Right ventricle myocardium inferior (tissue), 1 donor: ENCODE measurements at places on chromosomes 4 and X. TPM values are rescaled to one million over a fixed set of nuclear protein-coding genes. Genes with fewer than 3 reads are reported as not detected.

DNA sequence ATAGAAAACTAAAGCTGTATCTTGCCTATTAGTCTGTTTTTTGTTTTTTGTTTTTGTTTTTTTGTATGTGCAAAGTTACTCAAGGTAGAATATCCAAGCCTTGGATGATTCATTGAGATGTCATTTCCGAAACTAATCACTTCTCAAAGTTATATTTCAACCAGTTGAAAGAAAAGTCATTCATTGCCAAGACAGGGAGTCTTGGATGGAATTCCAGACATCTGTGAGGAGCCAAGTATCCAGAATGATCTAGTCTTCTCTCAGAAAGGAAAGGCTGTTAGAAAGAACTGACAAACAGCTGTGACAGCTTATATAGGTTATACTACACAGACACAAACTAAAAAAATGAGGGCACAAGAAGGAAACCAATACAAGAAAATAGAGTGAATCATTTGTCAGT lies 141.1 kb upstream of the NDST3 start:
- no peak for DNase-seq

GRCh38 chr4:104942990-104943743 lies 203.5 kb upstream of the TET2 start:
- no peak for DNase-seq

GRCh38 chr4:186161138-186161537 lies 30.2 kb upstream of the CYP4V2 start:
- no peak for DNase-seq

DNA sequence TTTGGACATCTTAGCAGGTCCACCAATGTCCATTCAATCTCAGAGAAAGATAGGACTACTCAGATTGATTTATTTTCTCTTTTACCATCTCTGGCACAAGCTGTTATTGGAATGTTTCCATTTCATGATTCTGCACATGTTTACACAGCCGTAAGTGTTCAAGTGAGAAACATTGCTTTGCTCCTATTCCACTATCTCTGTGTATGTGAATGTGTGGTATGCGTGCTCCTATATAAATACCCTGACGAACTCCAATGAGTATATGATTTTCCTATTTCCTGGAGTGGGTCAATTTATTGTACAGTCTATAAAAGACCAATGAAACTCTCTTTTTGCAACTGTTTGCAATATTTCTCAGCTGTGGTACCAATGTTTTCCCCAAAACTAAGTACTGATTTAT lies 221.0 kb upstream of the GALNT7 start:
- no peak for DNase-seq

DNA sequence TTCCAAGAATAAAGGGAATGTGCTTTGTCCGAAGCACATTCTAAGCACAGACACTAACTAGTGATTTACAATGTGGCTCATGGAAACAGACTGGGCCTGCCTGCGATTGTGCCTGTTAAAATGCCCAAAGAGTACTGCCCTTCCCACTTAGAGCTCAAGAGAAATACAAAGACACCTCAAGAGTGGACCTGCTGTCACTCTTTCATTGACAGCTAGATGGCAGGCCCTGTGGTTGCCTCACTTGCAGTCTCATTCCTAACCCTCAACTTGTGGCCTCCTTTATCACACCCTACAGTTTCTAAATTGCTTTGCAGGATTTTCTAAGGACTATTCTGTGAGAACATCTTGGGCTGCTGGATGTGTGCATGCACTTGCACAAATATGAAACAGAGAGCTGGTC lies 331.0 kb upstream of the EMCN start:
- no peak for DNase-seq

GRCh38 chrX:41723826-41724225 lies at the start of gene GPR82:
TSS of gene GPR82 (plus strand) at chrX:41724181. CDS start at chrX:41727027, 2,846 bp downstream.
- DNase-seq, result no peak

The PWWP3B gene
- 11.5 TPM for total RNA-seq
